Coronary artery (tissue), 2 donors: ENCODE measurements at places on chromosomes 5 and 9.

DNA sequence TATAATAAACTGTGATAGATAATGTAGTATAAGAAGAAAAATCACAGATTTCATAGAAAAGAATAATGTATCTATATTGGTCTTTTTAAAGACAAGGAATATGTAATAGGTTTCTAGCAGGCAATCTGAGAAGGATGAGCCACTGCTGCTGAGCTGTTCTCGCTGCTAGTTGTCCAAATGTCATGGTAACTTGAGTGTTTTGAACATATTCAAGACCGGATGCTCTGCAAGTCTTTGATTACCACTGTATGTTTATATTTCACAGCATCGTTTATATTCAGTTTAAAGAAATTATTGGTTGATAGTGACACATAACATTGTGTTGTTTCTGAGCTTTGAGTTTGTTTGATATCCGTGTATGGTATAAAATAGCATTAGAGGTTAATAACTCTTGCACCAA, 9.6 kb downstream of the C5orf47 start:
- no peak for DNase-seq

- DNase-seq, result peak; percentile 9
These were observed 199.3 kb downstream of the TTLL11 start for GRCh38 chr9:121893786-121894185.

- no peak for DNase-seq
These were observed 28.9 kb downstream of the CDH9 start for GRCh38 chr5:27009540-27009915.

DNA sequence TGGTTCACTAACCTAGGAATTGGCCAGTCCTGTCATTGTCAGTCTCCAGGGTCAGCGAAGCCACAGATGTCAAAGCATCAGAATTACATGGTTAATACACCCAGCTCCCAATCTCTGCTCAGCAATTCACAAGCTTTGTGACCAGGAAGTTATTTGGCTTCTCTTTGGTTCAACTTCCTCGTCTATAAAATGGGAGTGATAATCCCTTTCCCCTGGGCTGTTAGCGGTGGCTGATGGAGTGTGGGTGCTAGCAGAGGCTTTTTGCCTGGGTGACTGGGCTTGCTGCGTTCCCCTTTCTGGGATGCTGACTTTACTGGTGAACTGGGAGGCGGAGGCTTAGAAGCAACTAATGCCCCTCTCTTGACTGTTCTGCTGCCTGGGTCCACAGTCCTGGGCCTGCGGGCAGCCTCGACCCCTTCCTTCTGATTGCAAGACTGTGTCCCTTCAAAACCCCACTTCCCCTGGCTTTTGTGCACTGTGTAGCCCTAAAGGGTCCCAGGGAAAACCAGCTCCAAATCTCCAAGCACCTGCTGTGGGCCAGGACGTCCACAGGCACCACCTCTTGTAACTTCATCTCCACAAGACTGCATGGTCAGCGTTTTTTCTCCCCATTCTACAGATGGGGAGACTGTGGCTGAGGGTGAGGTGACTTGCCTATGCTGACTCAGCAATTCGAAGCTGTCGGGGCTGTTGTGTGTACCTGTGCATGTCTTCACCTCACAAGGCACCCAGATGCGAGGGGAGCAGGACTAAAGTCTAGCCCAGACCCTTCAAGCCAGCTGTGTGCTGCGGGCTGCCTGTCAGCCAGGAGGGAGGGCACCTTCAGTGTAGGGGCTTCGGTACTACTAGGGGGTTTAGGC, 45.2 kb upstream of the NEURL1B start:
- no peak for DNase-seq

DNA sequence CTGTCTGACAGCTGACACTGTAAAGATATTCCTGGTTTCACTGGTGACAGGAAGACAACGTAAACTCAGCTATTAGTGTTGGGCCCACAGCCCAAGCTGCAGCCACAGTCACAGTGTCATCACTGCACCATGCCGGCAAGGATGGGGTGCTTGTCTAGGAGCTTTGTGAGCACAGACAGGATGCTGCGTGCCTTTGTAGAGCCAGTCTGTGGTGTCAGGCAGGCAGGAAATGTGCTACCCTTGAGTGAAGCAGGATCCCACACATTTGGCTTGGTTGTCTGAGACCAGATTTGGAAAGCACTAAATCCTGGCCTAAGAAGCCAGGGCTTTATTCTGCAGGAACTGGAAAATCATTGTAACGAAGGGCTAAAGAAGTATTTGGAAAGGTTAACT, 121.6 kb upstream of the ADAMTS16 start:
- DNase-seq, result no peak

DNA sequence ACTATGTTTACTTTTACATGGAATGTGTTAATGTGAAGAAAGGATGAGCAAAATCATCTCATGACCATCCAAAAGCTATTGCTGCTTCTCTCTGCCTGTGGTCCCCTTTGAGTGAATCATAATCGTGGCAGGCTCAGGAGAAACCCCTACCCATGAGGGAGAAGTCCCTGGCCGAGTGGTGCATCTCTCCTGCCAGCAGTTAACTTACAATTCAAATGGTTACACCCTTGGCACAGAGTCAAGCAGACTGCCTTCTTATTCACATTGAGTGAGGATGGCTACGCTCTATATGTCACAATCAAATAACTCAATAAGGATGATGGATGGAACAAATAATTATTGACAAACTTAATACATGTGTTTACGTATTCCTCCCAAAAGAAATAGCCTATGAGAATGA, 179.1 kb downstream of the FGF1 start:
- no peak for DNase-seq

DNA sequence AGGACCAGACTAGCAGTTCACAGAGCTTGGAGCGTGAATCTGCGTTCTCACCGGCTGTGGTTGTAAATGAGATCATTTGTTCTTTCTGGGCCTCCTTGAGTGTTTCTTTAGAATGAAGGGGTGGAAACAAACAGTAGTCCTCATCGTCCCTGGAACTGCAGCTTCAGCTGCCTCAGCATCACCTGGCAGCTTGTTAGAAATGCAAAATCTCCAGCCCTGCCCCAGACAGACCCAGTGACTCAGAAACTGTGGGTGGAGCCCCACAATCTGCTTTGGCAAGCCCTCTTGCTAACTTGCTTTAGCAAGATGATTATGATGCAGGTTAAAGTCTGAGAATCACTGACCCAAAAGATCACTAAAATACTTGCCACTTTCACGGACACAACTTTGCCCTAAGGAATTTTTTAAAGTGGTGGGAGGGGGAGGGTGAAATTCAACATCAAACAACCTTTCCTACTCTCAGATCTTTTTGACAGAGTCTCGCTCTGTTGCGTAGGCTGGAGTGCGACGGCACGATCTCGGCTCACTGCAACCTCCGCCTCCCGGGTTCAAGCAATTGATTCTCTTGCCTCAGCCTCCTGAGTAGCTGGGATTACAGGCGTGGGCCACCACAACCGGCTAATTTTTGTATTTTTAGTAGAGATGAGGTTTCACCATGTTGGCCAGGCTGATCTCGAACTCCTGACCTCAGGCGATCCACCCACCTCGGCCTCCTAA, 86.0 kb downstream of the BRINP1 start:
- DNase-seq, result no peak

GRCh38 chr5:89435347-89435746, 552.4 kb upstream of the MEF2C start:
- no peak for DNase-seq

- DNase-seq, result no peak
These were observed 78.8 kb downstream of the SPATA31C2 start for GRCh38 chr9:88059469-88059868.

DNA sequence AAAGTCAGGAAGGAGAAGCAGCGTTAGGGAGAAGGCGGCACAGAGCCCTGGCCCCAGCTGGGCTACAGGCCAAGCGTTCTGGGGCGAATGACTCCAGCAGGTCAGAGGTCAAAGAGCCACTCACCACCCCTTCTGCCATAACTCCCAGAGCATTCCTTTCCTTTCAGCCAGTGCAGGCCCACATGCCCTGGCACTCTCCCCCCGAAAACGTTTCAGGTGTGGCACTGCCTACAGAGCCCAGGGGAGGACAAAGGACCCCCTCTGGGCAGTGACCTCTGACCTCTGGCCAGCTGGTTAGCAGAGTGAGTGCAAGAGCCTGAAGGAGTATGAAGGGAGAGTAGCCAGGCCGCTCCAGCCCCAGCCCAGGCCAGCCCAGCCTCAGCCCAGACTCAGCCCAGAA, 4.9 kb downstream of the ABCA2 start:
- no peak for DNase-seq

DNA sequence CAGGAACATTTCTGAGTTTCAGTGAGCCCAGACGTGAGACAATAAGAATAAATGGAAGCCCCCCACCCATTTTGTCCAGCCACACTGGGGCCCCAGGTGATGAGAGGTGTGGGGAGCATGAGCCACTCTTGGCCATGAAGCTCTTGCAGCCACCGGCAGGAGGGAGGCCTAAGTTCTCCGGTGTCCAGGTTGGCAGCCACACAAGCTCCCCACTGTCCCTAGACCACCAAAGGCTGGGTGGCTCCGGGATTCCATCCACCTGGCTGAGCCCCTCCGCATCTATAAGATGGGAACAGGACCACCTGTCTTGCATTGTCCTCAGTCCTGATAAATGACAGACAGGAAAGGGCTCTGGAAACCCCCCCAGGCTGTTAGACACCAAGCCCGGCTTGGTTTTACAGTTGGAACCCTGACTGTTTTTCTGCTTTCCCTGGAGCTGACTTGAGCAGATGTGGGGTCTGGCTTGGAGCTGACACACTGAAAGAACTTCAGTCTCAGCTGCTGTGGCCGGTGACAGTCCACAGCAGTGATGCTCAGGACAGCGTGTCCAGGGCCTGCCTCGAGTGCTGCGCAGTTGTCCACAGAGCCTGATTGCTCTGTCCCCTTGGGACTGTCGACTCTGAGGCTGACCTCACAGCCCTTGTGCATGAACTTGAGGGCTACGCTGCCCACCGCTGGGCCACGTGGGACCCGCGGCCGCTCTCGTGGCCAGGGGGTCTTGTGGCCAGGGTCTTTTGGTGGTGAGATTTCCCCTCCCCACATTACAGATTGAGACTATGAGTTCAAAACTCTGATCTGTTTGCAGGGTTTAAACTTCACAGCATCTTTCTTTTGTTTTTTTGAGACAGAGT, 74.8 kb downstream of the PSMB7 start:
- DNase-seq, result no peak

DNA sequence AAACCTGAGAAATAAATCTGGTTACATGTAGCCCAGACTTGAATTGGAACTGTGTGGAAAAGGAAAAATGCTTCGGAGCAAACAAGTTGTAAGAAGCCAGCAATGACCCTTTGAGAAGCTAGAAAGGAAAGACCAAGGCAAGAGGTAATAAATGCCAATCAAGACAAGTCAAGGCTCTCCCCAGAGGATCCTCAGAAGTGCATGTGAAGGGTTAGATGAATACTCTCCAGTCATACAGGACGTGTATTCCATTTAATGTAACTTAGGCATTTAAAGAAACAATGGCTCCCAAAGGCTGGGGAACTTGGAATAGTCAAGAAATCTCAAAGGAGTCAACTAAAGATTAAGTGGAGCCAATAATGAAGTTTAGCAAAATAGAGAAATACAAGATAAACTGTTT, 36.2 kb downstream of the EPB41L4A start:
- no peak for DNase-seq

GRCh38 chr5:171313481-171314206, 4.6 kb downstream of the TLX3 start:
- peak; percentile 43 for DNase-seq

DNA sequence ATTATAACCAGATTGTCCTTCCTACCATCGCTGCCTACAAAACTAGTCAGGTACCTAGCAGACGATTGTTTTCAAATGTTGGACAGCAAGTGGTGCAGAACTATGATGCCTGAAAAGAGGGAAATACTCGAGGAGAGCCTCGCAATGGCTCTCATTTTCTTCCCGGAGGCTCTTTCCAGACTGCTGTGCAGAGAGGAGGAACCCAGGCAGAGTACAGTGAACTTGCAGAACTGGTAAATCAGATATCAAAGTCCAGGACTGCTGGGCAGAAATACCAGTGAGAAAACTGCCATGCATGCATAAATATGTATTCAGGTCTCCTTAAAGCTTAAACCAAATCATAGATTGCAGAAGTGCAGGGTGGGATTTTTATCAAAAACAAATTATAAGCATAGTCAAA, 26.4 kb upstream of the UGT3A1 start:
- no peak for DNase-seq

DNA sequence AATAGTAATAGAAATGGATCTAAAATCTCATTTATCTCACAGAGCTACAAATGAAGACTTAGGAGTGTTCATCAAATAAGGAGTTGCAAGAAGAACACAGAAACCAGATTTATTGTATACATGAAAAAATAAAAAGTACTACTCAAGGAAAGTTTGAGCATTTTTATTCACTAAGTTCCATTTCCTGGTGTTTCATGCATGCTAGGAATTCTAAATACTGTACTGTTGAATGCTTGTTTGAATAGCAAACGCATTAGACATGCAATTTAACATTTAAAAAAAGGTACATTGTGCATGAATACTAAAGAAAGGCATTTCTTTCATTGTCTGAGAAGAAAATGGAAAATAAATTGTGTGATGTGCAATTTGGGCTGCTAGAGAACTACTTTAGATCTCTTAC, 52.1 kb downstream of the C6 start:
- DNase-seq, result no peak

- no peak for DNase-seq
These were observed 41.2 kb upstream of the FLT4 start for GRCh38 chr5:180690562-180690961.

DNA sequence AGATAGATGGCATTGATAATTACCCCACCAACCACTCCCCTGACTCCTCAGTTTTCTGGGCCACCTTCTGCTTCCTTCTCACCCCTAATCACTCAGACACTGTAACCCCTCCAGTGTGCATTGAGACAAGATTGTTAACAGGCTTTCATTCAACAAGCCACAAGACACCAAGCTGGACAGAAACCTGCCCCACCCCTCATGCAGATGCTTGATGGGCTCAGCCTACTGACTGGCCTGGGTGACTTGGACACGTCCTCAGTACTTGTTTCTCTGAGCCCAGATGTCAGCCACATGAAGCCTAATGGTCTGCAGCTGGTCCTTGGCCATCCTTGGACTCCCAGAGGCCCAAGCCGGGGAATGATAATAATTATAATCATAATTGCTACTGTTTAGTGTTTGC, 71.4 kb upstream of the SMIM23 start:
- no peak for DNase-seq

DNA sequence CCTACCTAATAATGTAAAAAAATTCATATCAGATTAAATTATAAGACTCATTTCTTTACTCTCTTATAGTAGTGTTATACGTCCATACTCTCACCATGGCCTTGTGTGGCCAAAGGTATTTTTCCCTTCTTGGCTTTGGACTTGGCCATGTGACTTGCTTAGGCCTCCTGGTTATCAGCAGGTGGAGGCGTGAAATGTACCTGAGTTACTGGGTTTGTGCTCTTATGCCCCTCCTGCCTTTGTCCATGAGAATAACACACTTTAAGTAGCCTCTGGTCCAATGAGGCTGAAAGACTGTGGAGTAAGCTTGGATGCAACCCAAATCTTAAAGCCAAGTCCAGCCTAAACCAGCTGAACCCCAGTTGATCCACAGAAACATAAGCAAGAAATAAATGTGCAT, 68.7 kb downstream of the RETREG1 start:
- no peak for DNase-seq

GRCh38 chr9:114522286-114522685, 17.0 kb upstream of the WHRN start:
- no peak for DNase-seq

- no peak for DNase-seq
These were observed 974 bp upstream of the CYSTM1 start for GRCh38 chr5:140174014-140174413.
